ENCODE measurements at places on chromosomes 5 and 9.

DNA sequence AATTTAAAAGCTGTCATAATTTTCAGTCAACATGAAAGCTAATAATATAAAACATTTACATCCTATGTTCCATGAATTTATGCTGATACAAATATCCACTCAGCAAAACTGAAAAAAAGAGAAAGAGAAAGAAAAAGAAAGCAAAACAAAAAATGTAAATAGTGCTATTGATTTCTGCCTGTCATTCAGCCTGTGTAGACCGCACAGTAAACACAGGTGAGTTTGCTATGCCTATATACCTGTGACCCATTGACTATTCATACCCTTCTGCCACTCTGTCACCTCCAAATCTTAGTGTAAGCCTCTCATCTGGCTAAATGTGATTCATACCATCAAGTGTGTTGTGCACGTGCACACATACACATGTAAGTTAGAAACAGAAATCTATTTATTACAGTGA is 359.0 kb upstream of the RORB start:
- no peak for DNase-seq

DNA sequence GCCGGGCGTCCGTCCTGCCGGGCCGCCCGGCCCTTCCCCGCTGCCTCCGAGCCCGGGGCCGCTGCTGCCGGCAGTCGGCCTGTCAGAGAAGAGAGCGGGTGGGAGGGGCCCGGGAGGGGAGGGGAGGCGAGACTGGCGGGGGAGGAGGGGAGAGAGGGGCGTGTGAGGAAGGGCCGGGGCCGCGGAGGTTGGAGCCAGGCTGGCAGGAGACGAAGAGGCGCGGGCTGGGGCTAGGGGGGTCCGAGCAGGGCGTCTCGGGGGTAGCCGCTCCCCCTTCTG is 570 bp downstream of the CREBRF start:
- DNase-seq = no peak

DNA sequence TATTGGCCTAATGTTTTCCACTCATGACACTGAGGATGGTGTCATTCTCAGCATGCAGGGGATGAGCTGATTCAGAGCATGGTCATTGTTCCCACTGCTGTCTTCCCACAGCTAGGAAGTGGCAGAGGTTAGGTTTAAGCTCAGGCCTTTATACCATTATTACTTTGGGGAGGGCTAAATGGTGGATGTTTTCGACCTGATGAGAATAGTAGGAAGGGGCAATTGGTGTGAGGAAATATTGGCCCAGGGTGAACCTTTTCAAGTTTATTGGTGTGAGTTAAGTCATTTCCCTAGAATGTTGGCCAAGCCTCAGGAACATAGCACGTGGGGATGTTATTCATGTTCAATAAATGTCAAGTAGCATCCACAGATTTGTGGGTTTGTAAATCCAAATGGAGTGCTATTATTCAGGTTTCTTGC is 59.6 kb downstream of the ARHGAP26 start:
- DNase-seq = peak; percentile 62

- peak; percentile 31 for DNase-seq
Measured at GRCh38 chr9:72292256-72292682, 72.7 kb downstream of the ZFAND5 start.

GRCh38 chr9:112175796-112176315 is 759 bp upstream of the SUSD1 start:
- no peak for DNase-seq

GRCh38 chr9:87613265-87614111 is 112.4 kb upstream of the CTSL start:
- DNase-seq = no peak

GRCh38 chr5:78787783-78788182 is 139.2 kb upstream of the LHFPL2 start:
- no peak for DNase-seq

DNA sequence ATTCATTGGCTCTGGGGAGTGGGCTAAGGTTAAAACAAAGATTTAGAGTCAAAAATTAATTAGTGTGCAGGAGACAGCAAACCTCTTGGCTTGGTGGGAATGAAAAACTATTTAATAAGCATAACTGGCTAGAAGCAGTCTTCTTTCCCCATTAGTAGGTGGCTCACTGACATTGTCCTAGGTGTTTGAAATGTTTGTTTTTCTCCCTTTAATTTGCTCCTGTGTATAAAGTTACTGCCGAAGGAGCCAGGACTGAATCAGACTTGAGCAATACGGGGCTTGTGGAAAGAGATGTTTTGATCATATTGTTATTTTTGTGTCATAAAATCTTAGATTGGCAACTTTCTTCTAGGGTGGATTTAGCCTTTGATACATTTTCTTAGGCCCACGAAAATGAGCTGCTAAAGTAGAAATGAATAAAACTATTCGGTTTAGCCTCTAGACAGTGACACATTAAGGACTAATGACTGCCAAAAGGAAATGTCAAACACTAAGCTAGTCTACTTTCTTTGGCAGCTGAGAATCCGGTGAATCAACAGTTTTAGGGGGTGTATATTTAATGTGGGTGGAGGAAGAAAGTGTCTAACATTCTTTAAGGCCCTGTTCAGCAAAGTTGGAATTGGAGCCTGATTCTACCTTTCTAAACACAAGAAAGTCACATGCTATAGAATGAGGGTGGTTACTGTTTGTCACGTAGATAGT is 30.2 kb downstream of the LRRTM2 start:
- peak; percentile 59 for DNase-seq

DNA sequence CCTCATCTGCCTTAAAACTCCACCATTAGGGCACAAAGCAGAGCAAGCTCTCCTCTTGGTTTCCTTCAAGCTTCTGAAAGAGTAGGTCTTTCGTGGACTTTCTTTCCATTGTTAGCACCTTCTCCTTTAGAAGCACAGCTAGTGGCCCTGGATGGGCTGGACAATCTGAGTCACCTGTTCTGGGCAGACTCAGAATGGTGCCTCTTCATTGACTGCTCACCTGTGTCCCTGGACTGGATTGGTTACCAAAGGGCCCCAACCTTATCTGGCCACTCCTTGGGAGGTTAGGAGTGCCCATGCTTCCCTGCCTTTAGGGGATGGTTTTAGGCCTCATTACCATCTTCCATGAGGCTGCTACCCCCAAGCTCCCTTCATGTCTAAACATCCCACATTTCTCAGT is 23.2 kb downstream of the TMEM174 start:
- DNase-seq = no peak

DNA sequence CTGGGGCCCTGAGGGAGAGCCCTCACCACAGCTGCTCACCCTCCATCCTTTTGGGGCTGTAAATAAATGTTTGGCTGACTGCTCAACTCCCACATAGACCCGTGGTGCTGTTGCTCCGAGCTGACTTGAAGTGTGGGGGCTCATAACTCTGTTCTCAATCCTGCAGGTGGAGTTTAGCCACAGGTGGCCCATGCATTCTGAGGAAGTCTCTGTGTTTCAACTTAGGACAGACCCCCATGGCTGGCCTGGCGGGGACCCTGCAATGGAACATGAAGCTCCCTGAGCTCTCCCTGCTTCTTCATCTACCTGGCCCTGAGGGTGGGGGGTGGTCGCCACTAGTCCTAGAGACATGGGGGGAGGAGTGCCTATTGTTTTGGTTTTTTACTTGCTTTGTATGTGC is 19.7 kb downstream of the NDUFS6 start:
- DNase-seq = no peak

GRCh38 chr9:82275258-82275927 is 286.8 kb downstream of the SPATA31D1 start:
- no peak for DNase-seq

DNA sequence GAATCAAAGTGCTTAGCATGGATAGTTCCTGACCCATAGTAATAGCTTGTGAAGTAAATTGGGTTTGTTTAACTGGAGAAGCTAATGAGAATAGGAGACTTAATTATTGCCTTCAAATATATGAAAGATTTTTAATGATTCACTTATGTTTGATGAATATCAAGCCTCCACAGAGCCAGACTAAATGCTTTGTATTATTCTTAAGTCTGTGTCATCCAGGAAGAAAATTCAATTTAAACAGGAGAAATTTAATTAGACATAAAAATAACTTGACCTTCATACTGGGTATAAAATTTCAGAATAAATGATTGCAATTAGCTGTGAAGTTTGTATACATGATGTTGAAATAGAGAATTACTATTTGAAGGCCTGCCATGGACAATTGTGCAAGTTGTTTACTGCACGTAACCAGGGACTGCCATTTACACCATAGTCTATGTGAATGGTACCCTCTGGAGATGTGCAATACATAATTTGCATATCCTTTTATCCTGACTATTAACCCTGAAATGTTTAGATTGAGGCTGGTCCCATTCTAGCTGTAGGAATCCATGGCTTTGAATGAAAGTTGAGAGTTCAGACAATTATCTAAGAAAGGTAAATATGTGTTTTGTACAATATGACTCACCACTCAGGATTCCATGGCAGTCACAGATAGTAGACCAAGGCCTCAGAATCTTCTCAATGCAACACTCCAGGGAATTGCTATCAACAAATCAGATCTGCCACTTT is 133.5 kb upstream of the IL12B start:
- peak; percentile 67 for DNase-seq
